Suppressor macrophage (primary cell): ENCODE measurements at places on chromosomes 2 and 18.

DNA sequence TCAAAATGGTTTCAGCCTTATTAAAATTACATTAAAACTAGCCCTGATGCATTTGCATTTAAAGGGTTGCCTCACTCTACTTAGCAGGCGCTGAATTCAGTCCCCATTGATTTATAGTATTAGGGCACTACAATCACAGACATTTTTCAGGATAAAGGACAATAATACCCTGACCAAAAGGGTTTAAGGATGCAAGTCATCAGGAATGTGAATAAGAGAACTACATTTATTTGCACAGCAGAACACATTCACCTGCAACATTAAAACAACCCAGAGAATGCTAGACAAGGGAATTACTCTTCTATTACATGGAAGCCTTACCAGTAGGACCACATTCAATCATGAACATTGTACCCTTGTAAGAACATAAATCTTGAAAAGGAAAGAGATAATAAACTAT is 93.6 kb downstream of the TCF4 start:
- DNase-seq: no peak

- no peak for DNase-seq
Observed at GRCh38 chr2:28252311-28252710, 140.3 kb upstream of the FOSL2 start.

GRCh38 chr18:47184419-47185050 is 8.4 kb upstream of the IER3IP1 start:
- peak; percentile 81 for DNase-seq

GRCh38 chr2:25454824-25455611 is 113.3 kb upstream of the DNMT3A start:
- DNase-seq: no peak

- no peak for DNase-seq
Observed at GRCh38 chr2:215407061-215407460, 28.8 kb downstream of the FN1 start.

DNA sequence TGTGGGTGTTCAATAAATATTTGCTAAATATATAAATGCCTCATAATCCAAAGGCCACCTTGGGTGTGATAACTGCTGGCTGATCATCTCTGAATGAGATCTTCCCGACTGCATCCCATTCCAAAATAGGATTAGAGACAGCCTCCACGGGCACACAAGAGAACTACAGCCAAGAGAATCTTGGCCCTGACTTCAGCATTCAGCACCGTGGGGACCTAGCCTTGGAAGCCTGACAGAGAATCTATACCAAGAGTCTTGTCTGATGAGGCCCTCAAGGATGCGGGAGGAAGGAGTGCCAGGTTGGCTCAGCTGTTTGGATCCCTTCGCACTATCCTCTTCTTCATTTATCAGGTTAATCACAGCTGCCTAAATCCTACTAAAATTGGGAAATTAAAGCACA is 85.8 kb downstream of the RBM43 start:
- DNase-seq: no peak
